ENCODE measurements at places on chromosomes 13 and 19.

DNA sequence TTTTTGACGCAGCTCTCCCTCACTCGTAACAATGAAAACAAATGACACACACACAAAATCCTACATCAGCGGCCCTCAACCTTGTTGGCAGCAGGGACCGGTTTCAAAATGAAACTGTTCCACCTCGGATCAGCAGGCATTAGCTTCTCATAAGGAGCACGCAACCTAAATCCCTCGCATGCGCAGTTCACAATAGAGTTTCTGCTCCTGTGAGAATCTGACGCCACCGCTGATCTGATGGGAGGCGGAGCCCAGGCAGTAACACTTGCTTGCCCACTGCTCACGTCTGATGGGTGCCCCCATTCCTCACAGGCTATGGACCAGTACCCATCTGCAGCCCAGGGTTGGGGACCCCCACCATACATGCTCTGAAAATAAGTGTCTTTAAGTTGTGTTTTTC lies 43.4 kb downstream of the DHRS12 start:
- DNase-seq = no peak

- peak; percentile 14 for DNase-seq
Observed at GRCh38 chr19:35044317-35045117, 3.0 kb downstream of the HPN start.

GRCh38 chr13:37816276-37816675 lies 53.3 kb downstream of the TRPC4 start:
- no peak for DNase-seq

DNA sequence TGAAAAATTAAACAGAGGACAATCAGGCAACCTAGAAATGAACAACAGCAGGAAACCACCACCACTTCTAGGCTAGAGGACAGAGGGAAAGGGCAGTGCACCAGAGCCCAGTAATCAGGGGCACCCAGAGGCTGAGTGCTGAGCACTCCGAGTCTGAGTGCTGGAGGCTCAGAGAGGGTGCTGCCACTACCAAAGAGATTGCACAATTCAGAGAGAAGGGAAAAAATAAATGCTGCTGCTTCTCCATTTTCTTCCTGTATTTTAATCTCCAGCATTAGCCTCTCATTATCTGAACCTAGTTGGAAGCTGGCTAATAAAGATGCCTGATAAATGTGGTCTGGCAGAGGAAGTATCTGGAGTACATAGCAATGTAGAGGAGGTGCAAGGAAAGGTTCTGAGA lies 11.8 kb upstream of the ZNF175 start:
- DNase-seq = no peak

GRCh38 chr13:60051754-60052285 lies 111.9 kb downstream of the DIAPH3 start:
- DNase-seq = no peak

GRCh38 chr13:48728226-48728625 lies 74.5 kb downstream of the CYSLTR2 start:
- no peak for DNase-seq

DNA sequence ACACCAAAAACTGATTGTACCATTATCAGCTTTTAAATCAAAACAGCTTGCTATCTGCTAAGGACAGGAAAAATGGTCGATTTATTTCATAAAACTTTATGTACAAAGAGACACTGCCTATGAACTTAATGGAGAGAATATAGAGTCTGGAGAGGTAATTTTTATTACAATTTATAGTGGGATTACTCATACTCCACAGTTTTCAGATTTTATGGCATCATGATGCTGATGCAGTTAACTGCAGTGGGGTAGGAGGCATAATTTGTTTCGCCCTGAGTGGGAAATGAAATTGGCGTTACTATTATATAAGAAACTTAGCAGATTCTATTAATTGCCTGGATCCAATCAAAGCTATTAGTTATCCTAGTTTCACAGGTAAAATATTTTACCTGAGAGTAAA lies 301.4 kb downstream of the KLF12 start:
- no peak for DNase-seq

- peak; percentile 60 for DNase-seq
Observed at GRCh38 chr19:52748336-52748950, 13.6 kb upstream of the ZNF611 start.

All from NCI-H146 (cell line).